ENCODE measurements at places on chromosomes 16 and 17. TPM values are rescaled to one million over a fixed set of nuclear protein-coding genes. Genes with fewer than 3 reads are reported as not detected.
A peak's percentile ranks its signal among the peaks of the same experiment; 100 is the strongest.

Gene PROCA1
- 48.8 TPM for total RNA-seq

Gene CES4A
- 3.8 TPM for total RNA-seq

- peak; percentile 57 for DNase-seq
Measured at GRCh38 chr17:78387977-78388941, 9.8 kb downstream of the PGS1 start.

- no peak for DNase-seq
Measured at GRCh38 chr16:62794724-62795123, 758.5 kb upstream of the CDH8 start.

Gene DNAJC7
- total RNA-seq, result 112 TPM

Gene TAF1C
- 99.8 TPM for total RNA-seq

DNA sequence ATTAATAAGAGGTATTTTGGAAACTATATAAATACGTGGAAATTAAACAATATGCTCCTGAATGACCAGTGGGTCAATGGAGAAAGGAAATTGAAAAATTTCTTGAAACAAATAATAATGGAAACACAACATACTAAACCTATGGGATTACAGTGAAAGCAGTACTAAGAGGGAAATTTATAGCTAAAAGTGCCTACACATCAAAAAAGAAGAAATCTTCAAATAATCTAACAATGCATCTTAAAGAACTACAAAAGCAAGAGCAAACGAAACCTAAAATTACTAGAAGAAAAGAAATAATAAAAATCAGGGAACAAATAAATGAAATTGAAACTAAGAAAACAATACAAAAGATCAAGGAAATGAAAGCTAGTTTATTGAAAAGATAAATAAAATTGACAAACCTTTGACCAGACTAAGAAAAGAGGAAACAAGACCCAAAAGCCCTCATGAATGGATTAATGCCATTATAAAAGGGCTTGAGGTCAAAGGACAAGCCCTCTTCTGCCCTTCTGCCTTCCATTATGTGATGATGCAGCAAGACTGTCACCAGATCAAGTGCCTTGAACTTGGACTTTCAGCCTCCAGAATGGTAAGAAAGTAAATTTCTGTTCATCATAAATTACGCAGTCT, 43.9 kb upstream of the ALDH3A1 start:
- no peak for DNase-seq

Gene PDIA2
- 9.7 TPM for total RNA-seq

- DNase-seq, result no peak
Measured at GRCh38 chr17:31549121-31549524, 157.6 kb downstream of the RAB11FIP4 start.

Gene TBC1D3
- not detected for total RNA-seq

Gene EXOC3L1
- total RNA-seq, result 0.97 TPM

GRCh38 chr17:65551267-65552040, 10.0 kb downstream of the AXIN2 start:
- peak; percentile 64 for DNase-seq

DNA sequence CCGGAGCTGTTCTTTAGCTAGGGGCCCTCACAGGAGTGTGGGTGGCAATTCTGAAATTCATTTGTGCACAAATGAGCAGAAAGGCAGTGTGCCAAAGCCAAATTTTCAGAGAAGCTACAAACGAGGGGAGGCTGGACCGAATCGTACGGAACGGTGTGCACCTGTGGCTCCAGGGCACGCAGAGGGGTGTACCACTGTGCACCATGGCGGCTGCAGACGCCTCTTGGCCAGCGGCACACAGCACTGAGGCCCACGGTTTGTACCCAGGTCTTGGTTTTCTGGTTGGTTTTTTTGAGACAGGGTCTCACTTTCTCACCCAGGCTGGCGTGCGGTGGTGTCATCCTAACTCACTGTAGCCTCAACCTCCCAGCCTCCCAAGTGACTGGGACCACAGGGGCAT, 14.9 kb downstream of the CHMP1A start:
- no peak for DNase-seq

Gene ABCC3
- 0.22 TPM for total RNA-seq

GRCh38 chr17:77460514-77461046, 319.8 kb downstream of the SEC14L1 start:
- DNase-seq, result no peak

DNA sequence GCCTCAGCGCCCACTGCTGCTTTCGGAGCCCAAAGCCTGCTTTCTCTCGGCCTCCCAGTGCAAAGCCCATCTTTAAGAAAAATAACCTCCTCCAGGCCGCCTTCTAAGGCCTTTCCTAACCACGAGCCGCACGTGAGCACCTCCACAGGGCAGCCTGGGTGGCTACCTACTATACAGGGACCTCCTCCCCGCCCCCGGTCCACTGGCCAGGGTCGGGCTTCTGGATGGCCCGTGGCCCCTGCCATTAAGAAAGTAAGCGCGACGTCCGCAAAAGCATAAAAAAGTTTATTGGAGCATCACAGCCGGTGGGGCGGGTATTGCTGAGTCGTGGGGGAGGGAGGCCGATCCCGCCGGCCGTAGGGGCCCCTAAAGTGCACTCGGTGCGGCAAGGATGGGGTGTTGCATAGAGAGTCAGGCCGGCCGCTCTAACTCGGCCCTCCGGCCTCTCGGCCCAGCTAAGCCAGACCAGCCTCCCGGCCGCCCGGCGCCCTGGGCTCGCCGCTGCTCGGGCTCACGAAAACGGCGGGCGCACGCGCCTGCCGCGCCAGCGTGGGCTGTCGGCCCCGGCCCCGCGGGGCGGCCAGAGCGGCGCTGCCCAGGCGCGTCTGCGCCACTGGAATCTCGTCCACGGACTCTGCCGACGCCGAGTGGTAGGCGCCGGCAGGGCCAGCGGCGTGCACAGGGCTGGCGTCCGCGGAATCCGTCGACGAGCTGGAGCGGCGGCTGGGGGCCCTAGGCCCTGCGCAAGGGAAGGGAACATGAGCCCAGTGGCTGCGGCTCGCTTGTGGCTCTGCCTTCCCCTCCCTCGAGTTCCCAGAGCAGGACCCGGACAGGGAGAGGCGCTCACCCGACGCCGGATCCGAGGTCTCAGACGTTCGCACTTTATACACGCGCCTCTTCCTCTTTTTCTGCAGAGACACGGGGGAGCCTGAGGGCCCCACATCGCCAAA, 1.1 kb upstream of the TPPP3 start:
- peak; percentile 71 for DNase-seq

- no peak for DNase-seq
Measured at GRCh38 chr16:22291860-22292318, 5.3 kb upstream of the POLR3E start.

DNA sequence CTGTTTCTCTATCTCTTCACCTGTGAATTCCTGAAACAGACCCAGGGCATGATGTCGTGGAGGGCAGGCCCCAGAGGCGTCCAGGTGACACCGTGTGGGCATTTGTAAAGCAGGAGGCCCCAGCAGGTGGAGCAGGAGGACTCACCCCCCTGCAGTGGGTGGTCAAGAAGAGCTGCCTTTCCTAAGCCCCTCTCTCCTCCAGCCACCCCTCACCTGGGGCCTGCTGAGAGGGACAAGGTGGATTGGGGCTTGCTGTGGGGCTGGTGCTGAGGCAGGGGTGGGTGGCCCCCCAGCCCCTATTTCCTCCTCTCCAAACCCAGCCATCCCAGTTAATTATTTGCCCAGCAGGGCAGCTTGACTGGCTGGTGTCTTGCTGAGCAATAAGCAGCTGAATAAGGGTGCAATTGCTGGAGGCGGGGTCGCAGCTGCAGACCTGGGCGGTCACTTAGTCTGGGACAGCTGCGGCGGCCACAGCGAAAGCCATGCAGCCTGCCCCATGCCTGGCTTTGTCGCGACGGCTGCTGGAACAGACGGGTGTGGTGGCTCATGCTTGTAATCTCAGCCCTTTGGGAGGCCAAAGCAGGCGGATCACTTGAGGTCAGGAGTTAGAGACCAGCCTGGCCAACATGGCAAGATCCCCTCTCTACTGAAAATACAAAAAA, 56.4 kb downstream of the JPH3 start:
- DNase-seq, result no peak

- peak; percentile 75 for DNase-seq
Measured at GRCh38 chr17:65099941-65100315, 37.2 kb upstream of the RGS9 start.

- no peak for DNase-seq
Measured at GRCh38 chr16:5333126-5333525, 235.5 kb upstream of the EEF2KMT start.

GRCh38 chr16:4729876-4730275, 4.2 kb downstream of the ANKS3 start:
- DNase-seq, result no peak

Measured in endodermal cell (in vitro differentiated cells).